Epithelial cell of prostate (primary cell): ENCODE measurements at places on chromosomes 12 and 14.

- no peak for DNase-seq
Observed at GRCh38 chr12:3745152-3745551, 7.8 kb downstream of the CRACR2A start.

- DNase-seq: no peak
Observed at GRCh38 chr12:129629901-129630300, 273.9 kb downstream of the TMEM132D start.

DNA sequence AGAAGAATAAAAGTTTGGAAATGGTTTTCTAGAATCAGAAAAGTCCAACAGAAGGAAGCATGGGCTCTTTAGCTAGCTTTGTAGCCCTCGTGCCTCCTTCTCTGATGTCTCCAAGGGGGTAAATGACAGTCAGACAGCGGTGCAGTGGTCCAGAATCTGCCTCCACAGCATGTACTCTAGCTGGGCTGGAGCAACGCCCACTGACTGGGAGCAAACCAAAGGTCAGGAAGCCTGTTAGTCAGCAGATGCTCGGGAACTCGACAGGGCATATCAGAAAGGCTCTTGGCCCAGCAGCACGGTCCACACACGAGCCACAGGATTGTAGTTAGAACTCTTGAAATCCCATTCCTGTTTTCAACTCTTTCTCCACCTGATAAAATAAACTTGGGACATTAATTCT is 164.3 kb downstream of the GRIN2B start:
- no peak for DNase-seq

GRCh38 chr12:109715310-109716091 is 1.9 kb downstream of the FAM222A start:
- no peak for DNase-seq

- peak; percentile 46 for DNase-seq
Observed at GRCh38 chr12:75979181-75979580, 52.4 kb downstream of the PHLDA1 start.

GRCh38 chr14:64387232-64387781 is 846 bp upstream of the MTHFD1 start:
- no peak for DNase-seq

GRCh38 chr12:116381240-116381743 is 103.8 kb upstream of the MED13L start:
- DNase-seq: no peak

- peak; percentile 75 for DNase-seq
Observed at GRCh38 chr12:100058482-100059029, 73.8 kb upstream of the ANKS1B start.

DNA sequence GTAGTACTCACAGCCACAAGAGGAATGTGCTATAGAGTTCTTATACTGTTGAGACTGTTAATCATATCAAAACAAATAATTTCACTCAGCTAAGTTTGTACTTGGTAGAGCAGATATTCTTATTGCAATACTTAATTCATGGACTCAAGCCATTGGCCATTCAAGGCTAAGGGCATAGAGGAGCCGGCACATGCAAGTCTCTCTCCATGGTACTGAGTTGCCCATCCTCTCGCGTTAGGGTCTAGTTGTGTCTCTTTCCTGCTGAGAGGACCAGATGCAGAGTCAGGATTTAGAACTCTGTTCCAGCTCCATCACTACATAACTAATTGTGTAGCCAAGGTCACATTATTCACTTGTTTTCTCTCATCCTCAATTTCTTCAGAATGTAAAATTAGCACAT is 14.4 kb upstream of the TUNAR start:
- no peak for DNase-seq
